ENCODE measurements at places on chromosomes 5 and 9. TPM values are rescaled to one million over a fixed set of nuclear protein-coding genes. Genes with fewer than 3 reads are reported as not detected.

The HSDL2 gene
- total RNA-seq, result 26.4 TPM

The PCDHA1 gene
- total RNA-seq, result 0.10 TPM

The LCN12 gene
- 1.9 TPM for total RNA-seq

The ADAMTSL1 gene
- not detected for total RNA-seq

The ABCA1 gene
- total RNA-seq, result 6.7 TPM

The LCN10 gene
- not detected for total RNA-seq

The LIX1 gene
- total RNA-seq, result not detected

The SPINK6 gene
- total RNA-seq, result 0.53 TPM

The ESM1 gene
- not detected for total RNA-seq

The ZDHHC21 gene
- 2.0 TPM for total RNA-seq

The VDAC1 gene
- 371 TPM for total RNA-seq

The NOXA1 gene
- 1.4 TPM for total RNA-seq

The TEX48 gene
- total RNA-seq, result not detected

The CSF1R gene
- total RNA-seq, result 0.05 TPM

The GAS1 gene
- total RNA-seq, result 0.05 TPM

The SOX30 gene
- total RNA-seq, result 0.05 TPM

The TRIP13 gene
- 54.3 TPM for total RNA-seq

The SPATA31C2 gene
- not detected for total RNA-seq

The PTPRD gene
- total RNA-seq, result 0.13 TPM

The OBP2B gene
- total RNA-seq, result not detected

The NFIB gene
- 12.8 TPM for total RNA-seq

The PIP5K1B gene
- not detected for total RNA-seq

The OTP gene
- total RNA-seq, result 0.08 TPM

The GPRIN1 gene
- 10.3 TPM for total RNA-seq

The CEL gene
- total RNA-seq, result 0.38 TPM

The TXNDC8 gene
- not detected for total RNA-seq

The LHX3 gene
- 0.09 TPM for total RNA-seq

The SLC23A1 gene
- total RNA-seq, result 1.5 TPM

All from A549 treated with DMSO at 1 μM for 4 hours (cell line).